Kidney (tissue), 22 donors: ENCODE measurements at places on chromosomes 7 and 10.

DNA sequence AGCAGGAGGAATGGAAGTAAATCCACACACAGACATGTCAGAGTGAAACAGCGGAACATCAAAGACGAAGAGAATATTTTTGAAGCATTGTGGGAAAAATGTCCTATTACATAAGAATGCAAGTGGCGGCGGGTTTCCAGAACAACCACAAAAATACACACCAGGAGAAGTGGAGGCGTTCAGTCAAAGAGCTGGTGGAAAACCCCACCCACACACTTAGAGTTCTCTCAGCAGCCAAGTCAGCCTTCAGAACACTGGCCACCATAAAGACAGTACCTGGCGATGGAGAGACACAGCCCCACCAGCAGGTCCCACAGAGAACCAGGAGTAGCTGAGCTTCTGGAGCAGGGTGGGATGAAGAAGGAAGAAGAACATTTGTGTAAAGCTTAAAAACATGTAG lies 23.7 kb downstream of the NKX6-2 start:
- no peak for DNase-seq

GRCh38 chr7:99707096-99707495 lies 27.3 kb upstream of the CYP3A5 start:
- no peak for DNase-seq

- DNase-seq = no peak
These were observed 82.9 kb downstream of the GRID1 start for GRCh38 chr10:86283466-86284287.

GRCh38 chr10:105783936-105784483 lies 1142.9 kb downstream of the SORCS3 start:
- DNase-seq = no peak

DNA sequence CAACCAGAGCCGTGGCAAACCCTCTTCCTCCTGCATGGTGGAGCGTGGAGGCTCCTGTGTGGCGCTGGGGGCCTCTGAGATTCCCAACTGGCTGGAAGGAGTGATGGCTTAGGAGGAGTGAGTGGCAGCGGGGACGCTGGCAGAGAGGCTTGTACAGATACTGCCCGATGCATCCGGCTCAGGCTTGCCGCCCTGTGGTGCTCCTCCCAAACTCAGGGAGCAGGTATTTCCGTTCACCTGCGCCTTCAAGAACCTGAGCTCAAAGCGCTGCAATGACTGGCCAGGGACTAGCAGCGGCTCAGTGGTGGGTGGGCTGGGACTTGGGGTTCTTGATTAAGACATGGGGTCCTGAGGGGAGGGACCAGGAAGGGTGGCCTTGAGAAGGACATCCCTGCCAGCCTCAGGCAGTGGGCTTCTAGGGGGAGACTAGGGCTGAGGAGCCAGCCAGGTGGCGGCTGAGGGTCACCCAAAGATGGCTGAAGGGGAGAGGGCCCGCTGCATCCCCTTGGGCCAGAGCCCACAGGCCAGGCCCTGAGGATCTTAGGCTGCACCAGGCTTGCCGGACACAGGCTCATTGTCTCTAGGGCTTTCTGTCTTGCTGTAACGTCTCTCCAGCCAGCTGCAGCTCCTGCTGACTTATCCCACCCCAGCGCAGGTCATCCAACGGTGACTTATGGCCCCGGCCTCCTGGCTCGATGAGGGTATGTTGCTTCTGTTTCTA lies 3.2 kb downstream of the ZNF775 start:
- no peak for DNase-seq

- no peak for DNase-seq
These were observed 22.3 kb downstream of the DLG5 start for GRCh38 chr10:77904100-77904840.

DNA sequence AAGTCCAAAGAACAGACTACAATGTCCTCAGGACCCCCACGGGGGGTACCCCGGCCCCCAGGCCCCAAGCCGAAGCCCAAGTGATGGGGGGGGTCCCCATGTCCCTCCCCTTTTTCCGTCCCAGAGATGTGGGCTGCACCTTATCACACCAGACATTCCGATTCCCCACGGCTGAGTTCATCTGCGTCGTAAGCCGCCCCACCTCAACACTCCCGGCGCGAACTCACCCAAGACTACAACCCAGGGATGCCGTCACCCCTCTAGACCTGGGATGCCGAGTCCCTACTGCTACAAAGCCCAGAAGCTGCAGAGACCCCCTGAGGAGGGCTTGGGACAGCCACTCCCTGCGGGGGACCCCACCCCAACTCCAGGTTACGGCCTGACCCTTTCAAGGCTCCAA lies 14.5 kb downstream of the PDGFA start:
- DNase-seq = no peak

- DNase-seq = no peak
These were observed 32.1 kb upstream of the MDFIC start for GRCh38 chr7:114889646-114890285.

GRCh38 chr10:14545827-14546226 lies 215.1 kb upstream of the FRMD4A start:
- no peak for DNase-seq
